ENCODE measurements at places on chromosomes 3 and 15.

DNA sequence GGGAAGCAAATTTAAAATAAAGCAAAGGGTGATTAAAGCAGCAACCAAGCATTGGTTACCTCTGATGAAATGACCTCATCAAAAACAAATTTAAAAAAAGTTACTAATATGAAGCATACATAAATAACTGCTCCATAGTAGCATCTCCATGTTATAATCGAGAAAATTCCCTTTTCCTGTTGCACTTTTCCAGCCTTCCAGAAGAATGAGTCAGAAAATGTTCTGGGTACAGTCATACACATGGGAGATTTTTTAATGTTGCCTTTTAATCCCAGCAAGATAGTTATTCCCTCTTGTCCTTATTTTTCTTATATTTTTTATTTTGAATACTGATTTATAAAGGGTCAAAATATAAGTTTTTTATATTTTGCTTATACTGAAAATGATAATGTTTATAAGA, 2.6 kb upstream of the TMCO5A start:
- DNase-seq, result no peak

DNA sequence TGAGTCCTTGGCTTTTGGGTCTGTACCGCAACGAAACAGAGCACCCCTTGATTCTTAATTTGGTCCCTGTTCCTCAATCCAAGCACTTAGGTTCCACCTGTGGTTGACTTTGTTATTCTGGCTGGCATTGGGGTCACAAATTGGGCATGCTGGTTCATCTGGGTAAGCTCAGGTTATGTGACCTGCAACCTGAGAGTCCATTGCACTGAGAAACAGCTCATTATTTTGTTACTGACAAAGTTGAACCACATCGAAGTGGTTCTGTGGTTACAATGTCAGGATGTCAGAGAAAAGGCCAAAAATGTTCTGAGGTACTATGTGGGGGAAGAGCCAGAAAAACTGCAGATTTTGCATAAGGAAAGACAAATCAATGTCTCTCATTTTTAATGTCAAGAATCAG, 74.2 kb downstream of the ZNF621 start:
- DNase-seq, result no peak

- DNase-seq, result no peak
Observed at GRCh38 chr15:66780973-66781718, 79.1 kb downstream of the SMAD6 start.

- no peak for DNase-seq
Observed at GRCh38 chr15:30059771-30060170, 23.0 kb upstream of the GOLGA8J start.

- DNase-seq, result no peak
Observed at GRCh38 chr3:138433892-138434275, 532 bp upstream of the ESYT3 start.

GRCh38 chr15:35168464-35168863, 83.4 kb upstream of the NANOGP8 start:
- DNase-seq, result no peak

DNA sequence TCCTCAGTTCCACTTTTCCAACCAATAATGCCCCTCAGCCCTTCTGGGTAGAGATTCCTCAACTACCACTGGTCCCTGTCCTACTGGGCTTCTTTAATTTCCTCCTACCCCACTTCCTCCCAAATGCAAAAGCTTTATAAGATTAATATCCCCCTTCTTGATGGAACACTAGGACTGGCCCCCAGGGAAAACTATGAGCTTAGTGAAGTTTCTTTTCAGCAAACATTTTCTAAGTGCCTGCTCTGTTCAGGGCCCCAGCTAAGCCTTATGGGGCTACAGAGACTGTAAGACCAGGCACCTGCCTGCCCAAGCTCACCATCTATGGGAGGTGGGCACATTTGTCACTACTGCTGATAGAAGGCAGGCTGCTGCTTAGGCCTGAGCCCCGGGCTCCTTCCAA, 79.4 kb downstream of the RPLP1 start:
- no peak for DNase-seq

DNA sequence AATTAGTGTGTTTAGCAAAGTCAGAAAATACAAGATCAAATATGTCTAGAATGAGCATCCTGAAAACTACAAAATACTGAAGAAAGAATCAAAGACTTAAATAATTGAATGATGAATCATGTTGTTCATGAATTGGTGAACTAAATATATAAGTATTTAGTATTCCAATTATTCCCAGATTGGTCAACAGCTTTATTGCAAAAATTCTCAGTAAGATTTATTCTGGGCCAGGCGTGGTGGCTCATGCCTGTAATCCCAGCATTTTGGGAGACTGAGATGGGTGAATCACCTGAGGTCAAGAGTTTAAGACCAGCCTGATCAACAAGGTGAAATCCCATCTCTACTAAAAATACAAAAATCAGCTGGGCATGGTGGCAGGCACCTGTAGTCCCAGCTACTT, 250.0 kb upstream of the NECTIN3 start:
- no peak for DNase-seq

DNA sequence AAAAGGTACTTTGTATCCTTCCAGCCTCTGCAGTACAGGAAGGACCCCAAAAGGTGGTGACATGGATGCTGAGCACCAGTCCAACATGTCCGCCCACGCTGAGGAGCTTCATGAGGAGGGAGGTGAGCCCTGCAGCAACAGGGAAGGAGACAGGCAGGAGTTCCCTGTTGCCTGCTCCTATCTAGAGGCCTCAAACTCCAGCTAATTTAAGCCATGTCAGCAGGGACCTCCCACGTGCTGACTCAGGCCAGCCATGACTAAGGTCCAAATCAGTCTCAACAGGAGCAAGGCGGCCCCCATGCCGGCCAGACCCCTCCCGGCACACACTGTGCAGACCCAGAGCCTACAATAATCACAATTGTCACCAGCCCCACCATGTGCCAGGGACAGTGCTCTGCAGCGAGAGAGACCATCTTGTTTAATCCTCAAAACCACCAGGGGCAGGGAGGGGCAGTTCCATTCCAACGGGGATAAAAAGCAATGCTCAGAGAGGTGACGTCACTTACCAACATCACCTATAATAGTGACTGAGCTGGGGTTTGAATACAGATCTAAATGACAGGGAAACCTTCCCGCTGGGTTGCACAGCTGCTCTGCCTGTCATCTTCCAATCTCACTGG, 54.5 kb upstream of the GATA2 start:
- DNase-seq, result no peak

DNA sequence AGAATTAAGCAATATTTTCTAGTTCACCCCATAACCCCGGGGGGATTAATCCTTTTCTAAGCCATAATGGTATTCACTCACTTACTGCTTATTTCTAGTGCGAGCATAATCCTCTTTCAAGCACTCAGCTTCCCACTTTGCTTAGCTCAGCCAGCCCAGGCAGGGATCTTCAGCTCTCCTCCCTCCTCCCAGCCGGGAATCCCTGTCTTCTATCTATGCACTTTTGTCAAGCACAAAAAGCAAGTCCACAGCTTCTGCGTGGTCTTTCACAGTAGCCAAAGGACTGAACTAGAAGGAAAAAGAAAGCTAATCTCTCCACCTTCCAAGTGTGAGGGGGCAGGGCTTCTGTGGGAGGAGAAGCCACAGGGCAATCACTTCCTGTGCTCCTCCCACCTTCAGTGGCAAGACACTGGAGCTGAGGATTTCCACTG, 62.8 kb downstream of the PEX5L start:
- DNase-seq, result no peak

- no peak for DNase-seq
Observed at GRCh38 chr15:39628546-39629257, 47.8 kb downstream of the THBS1 start.

DNA sequence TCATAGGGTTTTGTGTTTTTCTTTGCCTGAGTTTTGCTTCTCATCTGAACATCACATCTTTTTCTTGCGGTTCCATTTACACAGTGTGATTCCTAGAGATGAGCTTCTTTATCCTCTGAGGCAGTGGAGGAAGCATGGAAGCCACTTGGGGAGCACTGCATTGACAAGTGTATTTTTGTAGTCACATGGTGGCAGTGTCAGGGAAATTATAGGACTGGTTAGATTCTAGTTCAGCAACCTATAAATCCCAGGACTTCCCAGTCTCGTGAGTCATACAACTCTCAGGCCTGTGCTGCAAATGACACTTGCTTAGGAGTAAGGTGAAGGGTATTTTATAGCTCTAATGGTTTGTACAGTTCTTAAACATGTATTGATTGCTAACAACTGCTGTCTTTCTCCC, 58.4 kb downstream of the RBM6 start:
- DNase-seq, result no peak

GRCh38 chr15:100570735-100571313, 31.2 kb downstream of the LINS1 start:
- DNase-seq, result no peak

DNA sequence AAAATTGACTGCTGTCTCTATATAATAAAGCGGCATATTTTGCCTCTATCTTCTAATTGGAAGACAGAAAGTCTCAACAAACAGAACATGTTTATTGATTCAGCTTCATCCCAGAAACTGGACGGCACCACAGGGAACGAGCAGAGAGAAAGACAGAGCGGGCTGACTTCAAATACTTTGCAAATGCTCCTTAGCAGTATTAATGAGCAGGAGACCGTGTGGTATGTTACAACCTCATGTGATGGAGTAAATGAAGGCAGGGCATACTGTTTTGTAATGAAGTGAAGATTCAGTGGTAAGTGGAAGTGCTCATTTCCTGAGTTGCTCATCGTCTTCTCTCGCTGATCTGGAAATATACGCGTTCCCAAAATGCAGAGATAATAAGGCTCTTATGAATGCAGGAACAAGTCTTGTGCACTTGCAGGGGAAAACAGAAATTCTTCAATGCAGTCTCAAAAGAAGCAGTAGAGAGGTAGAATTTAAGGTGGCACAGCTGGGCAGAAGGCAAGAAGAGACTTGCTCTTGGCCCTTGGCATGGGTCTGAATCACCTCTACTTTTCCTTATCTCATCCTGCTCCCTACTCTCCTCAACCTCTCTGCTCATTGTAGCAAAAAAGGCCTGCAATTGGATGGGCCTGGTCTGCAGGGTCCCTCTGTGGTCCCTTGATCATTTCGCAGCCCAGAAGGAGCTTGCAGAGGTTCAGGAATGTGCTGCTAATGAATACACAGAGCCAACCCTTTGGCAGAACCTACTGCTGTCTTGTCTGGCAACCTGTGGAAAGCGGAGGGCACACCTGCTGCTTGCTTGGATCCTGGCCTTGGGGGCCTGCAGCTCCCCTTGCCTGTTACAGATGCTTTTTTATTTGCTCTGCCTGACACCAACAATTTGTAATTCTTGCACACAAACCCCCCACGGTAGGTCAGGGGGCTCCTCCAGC, 604.9 kb upstream of the CFAP20DC start:
- no peak for DNase-seq

DNA sequence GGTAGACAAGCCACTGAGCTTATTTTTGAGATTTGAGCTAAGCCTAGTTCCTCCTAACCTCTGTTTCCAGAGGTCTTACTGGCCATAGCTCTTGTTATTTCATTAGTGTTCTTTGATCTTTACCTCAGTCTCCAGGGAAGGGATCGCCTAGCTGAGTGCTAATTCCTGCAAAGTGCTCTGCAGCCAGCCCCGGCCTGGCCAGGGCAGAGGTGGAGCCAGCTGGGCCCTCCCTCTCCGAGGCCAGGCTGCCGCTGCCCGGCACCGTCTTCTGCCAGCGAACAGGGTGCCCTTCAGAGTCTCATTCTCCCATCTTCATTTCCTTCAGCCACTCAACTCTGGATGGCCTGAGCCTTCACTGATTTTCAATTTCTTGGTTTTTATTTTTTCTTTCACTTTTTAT, 19.7 kb downstream of the FAN1 start:
- no peak for DNase-seq

DNA sequence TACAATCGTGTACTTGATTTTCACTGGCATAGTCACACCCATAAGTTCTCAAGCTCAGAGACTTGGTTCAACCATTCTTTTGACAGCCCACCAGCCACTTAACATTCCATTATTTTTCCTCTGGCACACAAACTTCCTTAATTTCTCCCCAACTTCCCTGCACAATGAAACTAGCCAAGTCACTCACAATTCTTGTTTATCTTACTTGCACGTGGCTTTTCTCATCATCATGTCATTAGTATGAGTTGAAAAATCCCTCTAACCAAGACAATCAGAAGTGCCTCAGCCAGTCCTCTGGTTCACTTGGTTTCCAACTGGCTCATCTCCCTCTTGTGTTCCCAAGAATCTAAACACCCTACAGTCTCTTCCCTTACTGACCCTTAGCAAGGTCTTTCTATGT, 110.5 kb upstream of the PTPRG start:
- DNase-seq, result no peak

DNA sequence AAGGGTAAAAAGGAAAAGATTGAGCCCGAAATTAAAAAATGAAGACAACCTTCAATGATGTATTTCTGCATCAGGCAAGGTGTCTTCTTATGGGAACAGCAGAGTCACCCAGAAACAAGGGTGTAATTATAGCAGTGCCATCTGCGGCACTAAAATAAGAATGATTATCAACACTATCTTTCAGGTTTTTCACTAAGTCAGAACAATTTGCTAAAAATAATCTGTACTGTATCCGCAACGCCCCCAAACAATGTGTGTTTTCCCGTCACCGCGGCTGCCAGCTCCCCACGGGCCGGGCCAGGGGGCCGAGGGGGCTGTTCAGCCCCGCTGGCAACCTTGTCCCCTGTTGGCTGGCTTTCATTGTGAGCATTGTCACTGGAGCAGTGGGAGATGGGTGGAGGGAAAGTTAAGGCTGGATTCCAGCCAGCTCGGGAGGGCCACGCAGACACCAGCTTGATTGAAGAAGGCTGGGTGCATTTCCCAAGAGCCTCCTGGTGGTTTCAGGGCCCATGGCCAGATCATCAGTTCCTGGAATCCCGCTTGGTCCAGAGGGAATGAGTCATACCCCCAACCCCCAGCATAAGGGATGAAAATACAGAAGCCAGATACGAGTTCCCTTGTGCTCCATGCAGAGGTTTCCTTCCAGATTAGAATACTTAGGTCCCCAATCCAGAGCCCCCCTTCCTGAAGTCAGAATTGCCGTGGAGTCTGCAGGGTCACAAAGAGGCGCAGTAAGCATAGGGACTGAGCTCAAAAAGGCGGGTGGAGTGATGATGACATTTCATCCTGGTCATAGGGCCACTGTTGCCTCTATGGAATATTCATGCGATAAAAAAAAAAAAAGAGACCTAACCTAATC, 90.2 kb upstream of the KLF13 start:
- DNase-seq, result no peak

DNA sequence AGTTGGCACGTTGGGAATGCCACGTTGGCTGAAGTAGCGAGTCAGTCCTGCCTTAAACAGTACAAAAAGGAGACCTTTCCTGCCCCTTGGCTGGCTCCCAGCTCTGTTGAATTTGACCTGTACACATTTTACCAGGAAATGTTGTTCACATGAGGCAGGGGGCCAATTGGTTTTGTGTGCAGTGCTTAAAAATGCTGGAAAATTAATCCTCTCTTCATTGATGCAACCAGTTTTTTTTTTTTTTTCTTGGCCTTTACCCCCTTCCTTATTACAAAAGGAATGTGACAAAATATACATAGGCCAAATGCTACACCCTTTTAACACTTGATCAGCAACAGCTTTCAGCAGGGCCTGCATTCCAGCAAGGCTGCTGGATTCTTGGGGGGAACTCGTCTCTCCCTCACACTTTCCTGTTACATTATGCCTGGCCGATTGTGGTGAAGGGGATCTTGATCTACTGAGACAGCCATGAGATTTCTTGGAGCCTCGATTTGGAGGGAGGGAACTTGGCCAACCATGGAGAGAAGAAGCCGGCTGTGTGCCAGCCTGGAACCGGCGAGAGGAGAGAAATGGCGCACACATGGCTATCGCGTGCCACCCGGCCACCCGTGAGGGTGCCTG, 93.1 kb downstream of the DNASE1L3 start:
- DNase-seq, result no peak

- no peak for DNase-seq
Observed at GRCh38 chr15:84734794-84735479, 13.5 kb upstream of the ZNF592 start.

- DNase-seq, result no peak
Observed at GRCh38 chr3:141557961-141558706, 71.3 kb downstream of the RASA2 start.

- DNase-seq, result no peak
Observed at GRCh38 chr3:150985711-150986110, 13.2 kb upstream of the CLRN1 start.
